ENCODE measurements at places on chromosomes 16 and 17.

DNA sequence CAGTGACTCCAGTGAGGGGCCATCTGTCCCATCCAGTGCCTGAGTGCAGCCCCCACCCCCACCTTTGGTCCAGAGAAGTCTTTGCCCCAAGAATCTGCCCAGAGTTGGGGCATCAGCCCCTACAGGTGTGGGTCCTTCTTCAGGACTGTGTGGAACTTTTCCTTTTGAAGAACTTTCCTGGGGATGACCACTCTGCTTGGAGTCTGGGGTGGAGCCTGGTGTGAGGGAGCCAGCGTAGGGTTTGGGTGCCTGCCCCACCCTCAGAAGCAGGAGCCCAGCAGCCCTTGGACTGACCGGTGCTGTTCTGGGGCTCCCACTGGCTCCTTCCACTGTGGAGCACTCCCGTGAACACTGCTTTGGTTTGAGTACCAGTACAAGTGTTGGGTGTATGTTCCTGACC, 19.3 kb downstream of the MPRIP start:
- DNase-seq: no peak

DNA sequence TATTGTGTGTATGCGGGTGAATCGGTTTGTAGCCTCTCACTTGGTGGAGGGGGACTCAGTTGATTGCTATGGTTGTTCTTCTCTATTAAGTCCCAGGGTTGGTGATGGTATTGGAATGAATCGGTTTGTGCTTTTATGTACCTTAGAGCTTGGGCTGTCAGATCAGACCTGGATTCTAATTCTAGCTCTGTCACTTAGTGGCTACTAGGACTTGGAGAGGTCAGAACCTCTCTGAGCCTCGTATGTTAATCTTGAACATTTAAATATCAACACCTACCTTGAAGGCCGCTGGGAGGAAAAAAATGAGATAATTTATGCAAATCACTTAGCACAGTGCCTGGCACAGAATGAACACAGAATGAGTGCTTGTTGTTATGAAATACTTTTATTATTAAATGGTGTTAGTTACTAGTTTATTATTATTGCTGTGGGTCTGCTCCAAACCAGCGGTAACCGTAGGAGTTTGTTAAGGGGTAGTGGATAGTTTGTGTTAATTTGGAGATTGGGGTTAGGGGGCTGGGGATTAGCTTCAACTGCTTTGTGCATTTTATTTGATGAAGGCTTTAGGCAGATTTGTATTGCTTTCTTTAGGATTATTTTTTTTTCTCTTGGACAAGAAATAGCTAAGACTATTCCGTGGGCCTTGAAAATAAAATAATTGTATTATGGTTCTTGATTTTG, 3.5 kb downstream of the KDM6B start:
- DNase-seq: no peak

GRCh38 chr17:80649672-80650330, 105.2 kb downstream of the RPTOR start:
- DNase-seq: peak; percentile 71

- no peak for DNase-seq
Observed at GRCh38 chr17:30995347-30995746, 24.5 kb downstream of the RNF135 start.

GRCh38 chr17:58112970-58113631, 29.9 kb downstream of the DYNLL2 start:
- peak; percentile 82 for DNase-seq

DNA sequence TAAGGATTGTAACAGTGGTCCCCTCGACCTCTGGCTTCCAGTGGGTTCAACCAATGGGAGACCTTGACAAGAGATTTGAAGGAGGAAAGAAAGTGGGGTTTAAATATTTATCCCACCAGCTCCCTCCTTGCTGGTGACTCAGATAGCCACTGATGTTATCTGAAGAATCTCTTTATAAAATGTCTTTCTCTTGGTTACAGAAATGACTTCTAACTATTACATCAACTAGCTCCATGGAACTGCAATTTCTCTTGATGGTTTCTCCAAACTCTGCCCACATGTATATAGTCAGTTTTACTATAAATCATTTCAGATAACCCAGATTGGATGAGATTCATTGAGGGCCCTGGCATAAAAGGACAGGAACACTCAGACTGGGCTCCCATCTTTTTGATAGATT, 920.2 kb upstream of the SOX9 start:
- no peak for DNase-seq

DNA sequence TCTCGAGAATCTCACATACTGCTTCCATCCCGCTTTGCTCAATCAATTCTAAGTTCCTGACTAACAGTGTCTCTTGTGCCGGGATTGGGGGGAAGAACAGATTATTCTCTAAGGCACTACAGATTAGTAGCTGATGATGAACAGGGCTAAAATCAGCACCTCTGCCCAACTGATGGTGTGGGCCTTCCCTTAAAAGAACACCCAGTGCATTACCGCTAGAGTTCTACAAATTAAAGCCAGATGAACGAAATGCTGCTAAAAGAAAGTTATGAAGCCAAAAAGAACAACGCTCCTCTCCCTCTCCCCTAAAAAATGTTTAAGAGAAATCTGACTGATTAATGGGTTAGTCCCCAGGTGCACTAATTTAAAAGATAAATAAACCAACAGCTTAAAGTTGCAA, 4.4 kb downstream of the CDC27 start:
- DNase-seq: no peak

- DNase-seq: no peak
Observed at GRCh38 chr17:66169839-66170238, 22.1 kb downstream of the CEP112 start.

DNA sequence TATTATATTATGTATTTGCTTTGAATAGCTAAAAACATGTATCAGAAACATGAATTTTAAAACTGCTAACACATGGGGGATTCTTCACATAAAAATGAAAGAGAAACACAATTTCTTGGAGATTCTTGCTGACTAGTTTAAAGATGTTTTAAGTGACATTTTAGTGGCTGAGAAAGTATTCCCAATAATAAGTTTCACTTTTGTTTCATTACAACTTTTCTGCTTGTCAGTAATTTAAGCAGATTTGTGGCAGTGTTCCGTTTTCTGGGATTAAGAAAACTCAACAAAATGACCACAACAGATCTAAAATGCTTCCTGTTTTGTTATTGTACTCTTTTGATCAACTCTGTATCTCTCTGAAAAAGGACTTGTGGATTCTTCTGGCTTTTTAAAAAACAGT, 75.9 kb downstream of the NLK start:
- no peak for DNase-seq

- DNase-seq: no peak
Observed at GRCh38 chr17:2893422-2893914, 97.2 kb downstream of the RAP1GAP2 start.

GRCh38 chr16:17470908-17471718, at the start of gene XYLT1:
TSS of gene XYLT1 (minus strand) at chr16:17470960. CDS start at chr16:17470796, 164 bp downstream.
- no peak for DNase-seq

GRCh38 chr17:7854078-7854777, 638 bp upstream of the TMEM88 start:
- no peak for DNase-seq

DNA sequence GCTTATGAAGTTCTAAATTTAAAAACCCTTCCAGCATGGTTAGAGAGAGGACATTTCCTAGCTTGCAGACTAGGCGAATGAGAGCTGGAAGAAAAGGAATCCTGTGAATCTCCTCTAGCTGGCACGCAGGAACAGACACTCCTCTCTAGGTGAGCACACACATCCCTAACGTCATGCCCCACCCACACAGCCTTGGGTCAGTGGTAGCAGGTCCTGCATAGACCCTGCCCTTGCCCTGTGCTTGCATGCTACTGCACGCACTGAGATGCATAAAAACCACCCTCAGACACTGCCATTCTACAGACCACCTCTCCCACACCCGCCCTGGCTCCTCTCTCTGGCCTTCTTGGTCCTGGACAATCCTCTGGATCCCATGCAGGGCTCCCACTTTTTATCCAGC, 23.5 kb downstream of the CES1 start:
- no peak for DNase-seq

DNA sequence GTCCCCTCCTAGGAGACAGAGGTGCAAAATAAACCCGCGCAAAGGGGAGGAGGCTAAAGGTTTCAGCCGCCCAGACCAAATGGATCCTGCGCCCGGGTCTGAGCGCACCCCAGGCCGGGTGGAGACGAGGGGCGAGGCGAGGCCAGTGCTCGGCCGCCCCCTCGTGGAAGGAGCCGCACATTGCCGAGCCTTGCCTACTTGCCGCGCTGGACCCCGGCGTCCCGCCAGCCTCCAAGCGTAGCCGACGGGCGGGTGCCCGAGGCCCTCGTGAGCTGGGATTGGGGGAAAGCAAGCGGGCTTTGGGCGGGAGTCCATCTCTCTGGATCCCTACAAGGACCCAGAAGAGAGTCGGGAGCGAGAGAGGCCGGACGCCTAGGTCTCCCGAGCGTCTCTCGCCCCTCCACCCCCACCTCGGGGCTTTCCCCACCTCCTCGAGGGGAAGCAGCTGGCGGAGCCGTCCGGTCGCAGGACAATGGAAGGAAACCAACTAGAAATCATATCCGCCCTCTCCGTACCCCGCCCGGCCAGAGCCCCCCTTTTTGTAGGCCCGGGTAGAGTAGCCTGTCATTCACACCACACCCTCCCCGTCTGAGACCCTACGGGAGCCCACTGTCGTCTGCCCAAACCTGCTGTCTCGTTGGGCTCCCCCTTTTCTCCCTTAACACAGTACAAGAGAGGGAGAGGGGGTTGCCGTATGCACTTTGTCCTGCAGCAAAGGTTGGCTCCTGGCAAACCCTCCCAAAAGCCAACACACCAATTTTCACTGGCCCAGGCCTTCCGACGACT, 664 bp upstream of the BCL6B start:
- DNase-seq: peak; percentile 76

GRCh38 chr16:66935314-66936011, at the start of gene CES2:
TSS of gene CES2 (plus strand) at chr16:66935516. CDS start at chr16:66935636, 120 bp downstream.
- no peak for DNase-seq

- DNase-seq: no peak
Observed at GRCh38 chr17:2905269-2905668, 109.0 kb downstream of the RAP1GAP2 start.

DNA sequence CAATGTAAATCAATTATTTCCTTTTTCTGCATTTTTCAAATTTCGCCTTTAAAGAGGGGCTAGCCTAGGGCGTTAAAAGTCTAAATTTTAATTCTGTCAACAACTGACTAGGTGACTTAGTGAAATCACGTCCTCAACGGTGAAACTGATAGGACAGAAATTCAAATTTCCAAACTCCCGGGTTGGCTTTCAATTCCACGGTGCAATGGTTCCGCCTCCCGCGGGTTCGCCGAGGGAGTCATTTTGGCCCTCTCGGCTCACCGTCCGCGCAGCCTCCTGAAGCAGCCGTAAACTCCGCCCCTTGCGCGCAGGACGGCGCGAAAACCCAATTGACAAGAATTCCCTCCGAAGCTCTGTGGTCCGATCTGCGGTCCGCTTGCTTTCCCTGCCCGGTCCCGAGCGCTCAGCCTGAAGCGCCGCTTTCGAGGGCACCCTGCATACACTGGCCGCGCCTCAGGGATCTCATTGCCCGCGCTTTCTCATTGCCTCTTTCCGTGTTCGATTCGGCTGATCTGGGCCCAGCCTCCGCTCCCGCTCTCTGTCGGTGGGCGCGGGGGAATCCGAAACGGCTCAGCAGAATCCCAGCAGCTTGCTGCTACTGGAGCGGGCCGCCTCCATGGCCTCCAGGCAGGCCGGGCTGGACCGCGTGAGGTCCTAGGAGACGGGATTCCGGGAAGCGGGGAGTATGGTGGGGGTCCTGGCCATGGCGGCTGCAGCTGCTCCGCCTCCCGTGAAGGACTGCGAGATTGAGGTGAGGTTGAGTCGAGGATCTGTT, at the start of gene ATAD5:
TSS of gene ATAD5 (plus strand) at position 304 of the 775 bp plus-strand sequence. CDS start at position 686, 382 bp downstream.
- peak; percentile 83 for DNase-seq

- no peak for DNase-seq
Observed at GRCh38 chr17:19264681-19265080, 27.5 kb downstream of the EPN2 start.

DNA sequence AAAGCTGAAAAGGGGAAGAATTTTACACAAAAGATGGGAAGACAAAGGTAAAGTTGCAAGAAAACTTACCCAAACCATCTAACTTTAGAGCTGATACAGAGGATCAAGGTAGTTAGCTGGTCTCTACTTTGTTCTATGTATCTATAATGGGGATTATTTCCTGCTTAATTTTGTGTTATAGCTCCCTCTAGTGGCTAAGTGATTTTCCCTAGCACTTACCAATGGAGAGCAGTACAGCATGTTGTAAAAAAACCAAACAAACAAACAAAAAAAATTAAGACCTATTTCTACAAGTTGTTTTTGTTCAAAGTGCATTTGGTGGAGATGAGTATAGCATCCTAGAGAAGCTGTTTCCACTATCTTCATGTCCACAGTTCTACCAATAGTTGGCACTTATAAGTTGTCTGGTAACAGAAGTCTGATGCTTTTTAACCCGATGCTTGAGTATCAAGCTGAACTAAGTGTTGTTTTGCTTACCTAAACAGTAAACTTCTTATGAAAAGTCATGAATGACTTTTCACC, 7.5 kb downstream of the SRSF1 start:
- no peak for DNase-seq

GRCh38 chr17:38534498-38534885, 71.3 kb downstream of the SRCIN1 start:
- no peak for DNase-seq

- DNase-seq: no peak
Observed at GRCh38 chr16:57297856-57298255, 13.4 kb upstream of the PLLP start.

DNA sequence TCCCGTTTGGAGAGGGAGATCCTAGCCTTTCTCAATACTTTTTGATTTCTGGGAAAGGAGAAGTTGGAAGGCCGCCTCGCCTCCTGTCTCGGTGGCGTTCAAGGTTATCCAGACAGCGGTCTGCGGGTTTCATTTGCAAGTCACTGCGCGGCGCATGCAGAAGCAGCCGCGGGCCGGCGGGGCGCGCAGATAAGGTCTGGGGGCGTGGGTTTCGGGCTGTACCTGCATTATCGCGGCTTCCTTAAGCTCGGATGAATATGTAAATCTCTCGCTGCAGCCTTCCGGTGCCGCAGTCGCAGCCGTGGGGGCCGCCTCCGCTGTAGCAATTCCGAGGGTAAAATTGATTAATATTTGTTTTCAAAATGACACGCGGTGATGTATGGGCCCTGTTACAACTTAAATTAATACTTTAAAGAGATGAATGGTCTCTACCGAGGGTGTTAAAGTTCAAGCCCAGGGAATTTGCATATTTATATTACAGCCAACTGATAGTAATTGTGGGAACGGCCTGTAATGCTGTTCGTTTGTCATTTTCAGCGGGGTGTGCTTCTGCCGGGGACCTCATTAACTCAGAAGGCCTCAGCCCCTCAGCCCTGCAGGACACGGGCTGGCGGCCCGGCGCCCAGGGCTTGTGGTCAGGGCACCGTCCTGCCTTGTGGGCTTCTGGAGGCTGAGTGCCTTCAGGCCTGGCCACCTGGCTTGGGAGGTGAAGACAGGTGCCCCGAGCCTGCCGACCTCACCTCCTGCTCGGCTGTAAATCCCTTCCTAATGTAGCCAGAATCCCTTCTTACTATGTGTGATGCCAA, 99.4 kb downstream of the CYLD start:
- DNase-seq: peak; percentile 20

- DNase-seq: no peak
Observed at GRCh38 chr17:7404737-7405349, 946 bp upstream of the TMEM256 start.

DNA sequence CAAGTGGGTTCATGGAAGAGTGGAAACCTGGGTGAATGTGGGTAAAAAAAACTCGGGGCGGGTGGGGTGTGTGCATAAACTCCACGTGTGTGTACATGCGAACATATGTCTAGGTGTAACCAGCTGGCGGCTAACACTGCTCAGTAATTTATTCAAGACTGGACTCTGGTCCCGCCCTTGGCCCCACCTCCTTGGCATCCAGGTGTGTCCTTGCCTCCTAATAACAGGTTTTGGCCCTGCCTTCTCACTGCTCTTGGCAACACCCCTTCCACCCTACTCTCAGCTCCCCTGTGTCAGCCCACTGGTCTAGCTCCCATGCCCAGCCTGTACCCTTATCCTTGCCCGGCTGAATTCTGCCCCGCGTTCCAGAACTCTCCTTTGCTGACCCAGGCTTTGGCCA, 8.3 kb downstream of the FLII start:
- DNase-seq: no peak

Measured in stimulated activated CD4-positive, alpha-beta T cell treated with anti-CD3 and anti-CD28 coated beads, TNF-alpha, amount 100 ng/mL, for 48 hours (primary cell).